ENCODE measurements at places on chromosomes 3 and 15. TPM values are rescaled to one million over a fixed set of nuclear protein-coding genes. Genes with fewer than 3 reads are reported as not detected.

C15orf61 gene
- total RNA-seq, result 2.9 TPM

GRCh38 chr3:72289692-72290071 lies 504.7 kb upstream of the PROK2 start:
- DNase-seq, result no peak

GRCh38 chr3:183220828-183221227 lies 32.2 kb upstream of the B3GNT5 start:
- no peak for DNase-seq

DNA sequence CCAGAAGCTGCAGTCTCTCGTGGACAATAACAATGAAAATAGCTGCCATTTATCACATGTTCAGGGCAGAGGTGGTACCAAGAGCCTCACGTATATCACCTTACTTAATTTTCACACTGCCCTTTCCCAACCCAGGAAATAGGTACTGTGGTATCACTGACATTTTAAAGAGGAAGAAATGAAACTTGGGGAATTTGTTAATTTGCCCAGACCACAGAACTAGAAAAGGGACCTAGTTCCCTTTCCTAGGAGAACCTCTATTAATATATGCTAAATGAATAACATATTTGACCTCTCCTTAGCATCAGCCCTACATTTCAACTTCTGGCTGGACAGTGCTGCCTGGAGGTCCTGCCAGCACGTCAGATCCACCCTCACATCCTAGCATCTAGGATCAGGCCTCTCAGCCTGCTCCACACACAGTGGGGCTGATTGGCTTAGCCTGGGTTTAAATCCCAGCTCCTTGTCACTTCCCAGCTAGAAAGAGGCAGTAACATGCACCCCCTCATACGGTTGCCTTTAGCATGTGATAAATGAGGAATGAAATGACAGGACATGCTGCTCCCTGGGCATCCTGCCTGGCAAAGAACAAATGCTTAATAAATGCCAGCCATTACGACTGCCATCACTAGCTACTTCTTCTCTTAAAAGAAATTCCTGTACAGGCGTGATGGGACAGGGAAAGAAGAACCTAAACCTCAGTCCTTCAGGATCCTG lies 95.1 kb upstream of the TNFAIP8L3 start:
- no peak for DNase-seq

GRCh38 chr15:71559616-71560015 lies 250.7 kb upstream of the NR2E3 start:
- DNase-seq, result no peak

DNA sequence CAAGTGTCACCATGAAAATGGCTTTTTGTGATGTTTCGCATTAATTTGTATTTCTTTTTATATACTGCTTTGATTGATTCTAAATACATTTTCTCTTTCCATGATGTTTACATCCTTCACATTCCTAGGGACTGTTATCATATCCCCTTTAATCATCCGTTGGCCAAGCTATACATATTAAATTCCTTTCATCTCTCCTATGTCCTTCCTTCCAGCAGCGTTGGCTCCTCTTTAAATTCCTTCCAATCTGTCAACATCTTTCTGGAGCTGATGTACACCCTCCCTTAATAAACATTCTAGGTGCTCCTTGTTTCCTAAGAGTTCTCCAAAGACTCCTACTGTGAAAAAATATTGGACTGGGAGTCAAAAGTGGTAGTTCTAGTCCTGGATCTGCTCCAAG lies 87.8 kb downstream of the IGF2BP2 start:
- DNase-seq, result no peak

GRCh38 chr3:13135811-13136321 lies 62.6 kb upstream of the IQSEC1 start:
- DNase-seq, result no peak

DNA sequence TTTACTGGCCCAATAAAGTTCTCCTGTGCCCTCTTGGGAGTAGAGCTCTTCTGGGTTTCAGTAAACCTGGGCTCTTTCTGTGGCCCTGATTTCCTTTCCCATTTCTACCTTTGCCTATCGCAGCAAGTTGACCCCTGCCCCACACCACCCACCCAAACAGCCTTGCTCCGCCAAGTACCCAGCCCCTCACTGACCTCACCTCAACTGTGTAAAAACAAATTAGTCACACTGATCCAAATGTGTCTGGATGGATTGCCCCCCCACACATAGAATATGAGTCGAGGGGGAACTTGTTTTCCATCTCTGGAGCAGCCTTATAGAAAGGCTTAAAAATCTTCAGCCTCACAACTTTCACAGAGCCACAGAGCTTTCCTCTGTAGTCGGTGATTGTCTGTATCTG lies 28.6 kb upstream of the VEPH1 start:
- no peak for DNase-seq

GRCh38 chr3:122694966-122695365 lies 14.3 kb downstream of the PARP14 start:
- no peak for DNase-seq

DNA sequence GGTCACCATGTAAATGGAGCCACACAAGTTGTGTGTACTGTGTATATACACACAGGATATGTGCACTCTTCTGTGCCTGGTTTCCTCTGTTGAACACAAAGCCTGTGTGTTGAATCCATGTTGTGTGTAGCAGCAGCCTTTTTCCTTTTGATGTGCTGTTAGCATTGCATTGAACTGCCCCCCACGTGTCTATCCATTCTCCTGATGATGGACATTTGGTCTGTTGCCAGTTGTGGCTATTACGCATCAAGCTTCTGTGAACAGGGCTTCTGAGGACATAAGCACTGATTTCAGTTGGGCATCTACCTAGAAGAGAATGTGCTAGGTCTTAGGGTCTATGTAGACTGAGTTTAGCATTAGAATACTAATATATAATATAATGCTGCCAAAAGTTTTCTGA lies 77.4 kb downstream of the LSM3 start:
- no peak for DNase-seq

DNA sequence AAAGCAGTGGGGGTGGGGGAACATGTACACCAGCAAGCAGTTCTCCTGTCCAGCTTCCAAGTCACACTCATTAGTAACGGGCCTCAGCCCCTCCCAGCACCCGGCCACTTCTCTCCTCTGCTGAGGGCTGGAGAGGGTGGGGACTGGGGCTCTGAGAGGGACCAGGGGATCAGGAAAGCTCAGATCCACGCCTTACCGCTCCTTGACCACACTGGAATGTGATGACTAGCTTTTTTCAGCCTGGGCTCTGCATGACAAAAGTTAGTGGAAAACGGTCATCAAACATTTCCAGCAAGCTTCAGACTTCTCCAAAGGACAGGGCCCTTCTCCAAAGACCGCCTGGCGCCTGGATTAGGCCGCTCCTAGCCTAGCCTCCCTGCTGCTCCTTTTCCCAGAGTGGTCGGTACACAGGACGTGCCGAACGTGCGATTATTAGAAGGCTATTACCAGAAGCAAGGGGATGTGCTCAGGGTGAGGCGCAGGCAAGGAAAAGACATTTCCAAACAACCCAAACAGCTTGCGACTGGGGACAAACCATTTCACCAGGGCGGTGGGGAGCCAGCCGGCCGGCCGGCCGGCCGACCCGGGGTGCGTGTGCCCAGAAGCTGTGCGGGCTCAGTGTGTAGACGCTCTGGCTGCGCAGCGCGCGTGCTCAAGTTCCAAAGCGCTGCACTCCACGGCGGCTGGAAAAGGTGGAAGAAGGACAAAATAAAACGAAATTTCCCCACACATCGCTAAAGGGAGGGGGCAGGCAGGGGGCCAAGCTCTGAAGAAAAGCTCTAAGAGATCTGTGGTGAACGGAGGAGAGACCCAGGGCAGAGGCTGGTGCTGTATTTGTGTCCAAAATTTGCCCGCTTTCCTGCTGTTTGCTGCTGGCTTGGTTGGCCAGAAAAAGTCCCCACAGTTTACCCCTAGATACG lies 51.0 kb upstream of the SSR3 start:
- DNase-seq, result peak; percentile 38

DNA sequence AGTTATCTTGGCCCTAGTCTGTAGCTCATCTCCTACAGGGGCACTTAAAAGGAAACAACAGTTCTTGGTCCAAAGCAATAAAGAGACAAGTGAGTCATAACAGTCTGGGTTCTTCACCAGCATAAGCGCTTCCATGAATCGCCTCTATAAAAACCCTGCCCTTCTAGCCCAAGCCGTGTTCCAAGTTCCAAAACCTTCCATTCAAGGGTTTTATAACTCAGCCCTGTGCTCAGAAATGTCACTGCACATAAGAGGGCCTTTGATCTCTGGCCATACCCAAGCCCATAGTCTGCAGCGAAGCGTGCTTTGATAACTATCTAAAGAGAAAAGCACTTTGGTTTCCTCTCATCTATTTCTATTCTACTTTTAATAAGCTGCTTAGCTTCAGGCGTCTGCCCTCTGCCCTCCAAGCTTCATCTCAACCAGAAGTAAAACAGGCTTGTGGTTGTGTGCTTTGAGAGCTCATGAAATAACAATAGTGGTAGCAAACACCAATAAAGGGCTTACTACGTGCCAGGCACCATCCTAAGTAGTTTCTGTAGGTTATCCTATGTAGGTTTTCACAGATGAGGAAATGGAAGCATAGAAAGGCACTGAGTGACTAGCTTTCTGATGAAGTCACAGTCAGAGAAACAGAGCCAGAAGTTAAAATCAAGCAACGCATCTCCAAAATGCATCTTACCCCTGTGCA lies 64.0 kb upstream of the AKAP13 start:
- no peak for DNase-seq

- DNase-seq, result no peak
Observed at GRCh38 chr15:29713784-29714183, 108.5 kb downstream of the TJP1 start.

HGD gene
- 0.44 TPM for total RNA-seq

Data from WTC11 (cell line).